Stromal cell of bone marrow (primary cell): ENCODE measurements at places on chromosomes 7 and 10.
A peak's percentile ranks its signal among the peaks of the same experiment; 100 is the strongest.

- no peak for DNase-seq
These were observed 81.9 kb upstream of the FRMD4A start for GRCh38 chr10:14412624-14413023.

DNA sequence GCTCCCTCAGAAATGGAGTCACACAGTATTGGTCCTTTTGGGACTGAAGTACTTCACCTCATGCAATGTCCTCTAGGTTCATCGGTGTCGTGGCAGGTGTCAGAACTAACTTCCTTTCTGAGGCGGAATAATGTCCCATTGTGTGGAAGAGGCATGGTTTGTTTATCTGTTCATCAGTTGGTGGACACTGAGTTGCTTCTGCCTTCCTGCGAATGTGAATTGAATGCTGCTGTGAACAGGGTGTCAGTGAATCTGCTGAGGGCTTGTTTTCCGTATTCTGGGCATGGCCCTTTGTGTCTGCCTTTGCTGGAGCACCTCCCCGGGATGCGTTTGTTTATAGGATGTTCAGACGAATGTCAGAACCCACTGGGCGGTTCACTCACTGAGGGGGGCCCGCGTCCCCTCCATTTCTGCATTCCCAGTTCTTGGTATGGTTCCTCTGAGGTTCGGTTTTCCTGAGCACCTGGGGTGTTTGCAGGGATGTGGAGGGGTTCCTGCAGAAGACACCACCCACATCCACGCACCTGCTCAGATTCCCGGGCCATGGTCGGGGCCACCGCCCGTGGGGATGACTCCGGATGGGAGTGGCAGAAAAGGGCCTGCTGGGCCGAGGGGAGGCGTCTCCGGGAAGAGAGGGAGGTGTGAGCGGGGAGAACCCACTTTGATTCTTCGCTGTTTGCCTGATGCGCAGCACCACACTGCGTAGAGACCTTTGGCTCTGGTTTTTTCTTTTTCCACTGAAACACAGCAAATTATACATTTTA lies 33.1 kb downstream of the CHST12 start:
- no peak for DNase-seq

- DNase-seq: no peak
These were observed 10.5 kb downstream of the AKR1D1 start for GRCh38 chr7:138086563-138087270.

GRCh38 chr7:97024209-97025129 lies at the start of gene DLX5:
Gene DLX5 (minus strand): TSS chr7:97024831. CDS start chr7:97024623, 208 bp downstream.
- DNase-seq: peak; percentile 85

DNA sequence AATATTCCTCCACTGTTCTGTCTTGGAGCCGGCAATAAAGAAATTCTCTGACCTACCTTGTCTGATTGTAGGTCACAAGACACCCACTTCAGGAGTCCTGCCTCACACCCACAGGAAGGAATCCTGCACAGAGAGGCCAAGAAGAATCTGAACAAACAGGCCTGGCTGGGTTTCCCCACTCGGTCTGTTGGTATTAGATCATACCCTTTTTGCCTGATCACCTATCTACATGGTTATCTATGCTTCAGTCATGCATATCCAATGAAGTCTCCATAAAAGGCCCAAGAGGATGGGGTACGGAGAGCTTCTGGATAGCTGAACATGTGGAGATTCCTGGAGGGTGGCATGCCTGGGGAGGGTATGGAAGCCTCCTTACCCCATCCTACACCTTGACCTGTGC lies 12.3 kb downstream of the OGDH start:
- no peak for DNase-seq
